ENCODE measurements at places on chromosomes 6 and 20.

- DNase-seq: no peak
Observed at GRCh38 chr20:35314816-35315631, 22.8 kb upstream of the FAM83C start.

- DNase-seq: no peak
Observed at GRCh38 chr20:36871640-36872570, 4.0 kb upstream of the TLDC2 start.

- DNase-seq: no peak
Observed at GRCh38 chr20:62487561-62488354, 12.0 kb upstream of the GATA5 start.

- no peak for DNase-seq
Observed at GRCh38 chr20:10134176-10134575, 84.5 kb upstream of the SNAP25 start.

- no peak for DNase-seq
Observed at GRCh38 chr20:21294755-21295154, 8.4 kb upstream of the XRN2 start.

DNA sequence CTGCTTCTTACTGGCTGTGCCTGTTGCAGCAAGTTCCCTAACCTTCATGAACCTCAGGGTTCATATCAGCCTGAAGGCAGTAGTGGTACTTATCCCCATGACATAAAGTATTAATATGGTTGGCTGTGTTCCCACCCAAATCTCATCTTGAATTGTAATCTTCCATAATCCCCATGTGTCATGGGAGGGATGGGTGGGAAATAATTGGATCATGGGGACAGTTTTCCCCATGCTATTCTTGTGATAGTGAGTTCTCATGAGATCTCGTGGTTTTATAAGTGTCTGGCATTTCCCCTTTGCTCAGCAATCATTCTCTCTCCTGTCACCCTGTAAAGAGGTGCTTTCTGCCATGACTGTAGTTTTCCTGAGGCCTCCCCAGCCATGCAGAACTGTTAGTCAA lies 61.8 kb downstream of the FAM229B start:
- DNase-seq: no peak

- DNase-seq: no peak
Observed at GRCh38 chr6:35496036-35496840, 641 bp downstream of the TEAD3 start.

GRCh38 chr6:98812220-98812619 lies 22.2 kb upstream of the POU3F2 start:
- DNase-seq: no peak

DNA sequence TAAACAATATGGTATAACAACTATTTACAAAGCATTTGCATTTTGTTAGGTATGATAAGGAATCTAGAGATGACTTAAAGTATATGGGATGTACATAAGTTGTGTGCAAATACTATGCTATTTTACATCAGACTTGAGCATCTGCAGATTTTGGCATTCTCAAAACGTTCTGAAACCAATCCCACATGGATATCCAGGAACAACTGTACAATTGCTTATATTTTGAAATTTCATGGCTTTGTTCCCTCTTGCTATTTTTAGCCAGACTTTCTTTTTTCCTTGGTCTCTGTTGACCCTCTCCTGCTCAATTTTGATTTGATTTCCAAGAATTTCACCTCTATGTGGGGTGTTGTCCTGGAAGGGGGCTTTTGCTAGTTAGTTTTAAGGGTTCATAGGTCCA lies 32.9 kb upstream of the UST start:
- DNase-seq: no peak

DNA sequence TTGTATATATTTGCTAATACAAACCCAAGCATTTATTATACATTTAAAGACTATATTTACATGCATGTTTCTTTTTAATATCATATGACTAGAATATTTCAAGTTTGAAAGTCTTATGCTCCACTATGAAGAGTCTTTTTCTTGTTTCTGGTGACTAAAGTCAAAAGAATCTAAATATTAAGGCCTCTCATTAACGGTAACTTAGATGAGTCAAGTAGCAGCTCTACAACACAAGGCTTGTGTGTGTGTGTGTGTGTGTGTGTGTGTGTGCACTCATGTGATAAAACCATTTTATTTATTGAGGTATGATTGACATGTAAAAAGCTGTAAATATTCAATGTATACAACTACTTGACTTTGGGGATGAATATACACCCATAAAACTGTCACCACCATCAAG lies 275.6 kb downstream of the TFAP2B start:
- no peak for DNase-seq

DNA sequence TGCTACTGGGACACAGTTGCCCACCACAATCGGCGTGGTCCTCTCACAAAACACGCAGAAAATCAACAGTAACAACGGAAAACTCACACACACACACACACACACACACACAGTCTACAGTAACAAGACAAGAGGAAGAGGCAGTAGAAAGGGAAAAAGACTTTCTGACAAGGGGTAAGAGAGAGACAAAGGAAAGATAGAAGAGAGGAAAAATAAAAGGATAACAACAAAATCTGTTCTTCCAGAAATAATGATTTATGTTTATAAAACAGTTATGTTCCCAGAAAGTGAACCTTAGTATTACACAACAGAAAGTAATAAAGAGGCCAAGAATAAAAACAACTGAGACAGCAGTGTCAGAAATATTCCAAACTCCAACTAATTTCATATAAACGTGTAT lies 2.9 kb downstream of the RANBP9 start:
- no peak for DNase-seq

GRCh38 chr6:139409026-139409425 lies 34.6 kb upstream of the CITED2 start:
- no peak for DNase-seq

- no peak for DNase-seq
Observed at GRCh38 chr6:89134723-89135122, 11.1 kb upstream of the PM20D2 start.

DNA sequence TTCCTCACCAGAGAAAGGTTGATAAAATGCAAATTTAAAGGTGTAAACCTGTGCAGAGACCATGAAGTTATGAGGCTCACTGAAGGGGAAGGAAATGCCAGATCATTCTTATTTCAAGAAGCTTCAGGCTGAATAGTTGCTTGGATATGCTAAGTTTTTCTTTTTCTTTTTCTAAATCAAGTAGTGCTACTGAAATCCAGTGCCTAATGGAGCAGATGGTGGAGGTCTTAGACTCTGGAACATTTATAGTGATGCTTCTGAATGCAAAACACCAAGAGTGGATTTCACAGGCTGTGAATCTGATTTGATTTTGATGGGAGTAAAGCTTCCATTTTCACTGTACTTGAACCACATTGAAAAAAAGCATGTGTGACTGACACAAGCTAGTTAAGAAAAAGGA lies 151.2 kb upstream of the BEND3 start:
- no peak for DNase-seq

GRCh38 chr20:44496976-44497375 lies 21.3 kb downstream of the TTPAL start:
- DNase-seq: no peak

DNA sequence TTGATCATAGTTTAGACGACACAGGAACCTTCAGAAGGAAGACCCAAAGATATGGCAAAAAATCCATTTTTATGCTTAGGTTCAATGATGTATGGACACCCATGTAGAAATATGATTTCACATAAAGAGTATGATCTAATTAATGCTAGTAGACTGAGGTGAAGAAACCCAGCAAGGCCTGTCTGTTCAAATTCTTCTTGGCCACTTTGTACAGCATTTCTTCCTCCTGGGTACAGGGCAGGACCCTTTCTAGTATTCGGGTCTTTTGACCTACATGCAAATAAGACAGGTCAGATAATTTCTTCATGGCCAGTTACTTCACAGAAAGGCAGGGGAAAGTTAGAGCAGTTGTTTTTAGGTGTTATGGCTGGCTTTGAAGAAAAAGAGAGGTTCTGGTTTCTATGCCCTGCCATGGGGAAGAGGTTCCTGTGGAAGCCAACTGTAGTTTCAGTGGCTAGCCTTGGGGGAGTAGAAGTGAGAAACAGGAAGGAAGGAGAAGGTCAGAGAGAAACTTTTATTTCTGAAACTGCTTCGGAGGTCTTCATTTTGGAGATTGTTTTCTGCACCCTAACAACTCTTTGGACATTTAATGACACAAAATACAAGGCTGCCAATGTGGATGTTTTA lies 208.3 kb downstream of the PTPRK start:
- no peak for DNase-seq

GRCh38 chr6:100504786-100505737 lies 40.3 kb upstream of the SIM1 start:
- DNase-seq: no peak

- DNase-seq: no peak
Observed at GRCh38 chr6:169119669-169120068, 134.0 kb downstream of the THBS2 start.

DNA sequence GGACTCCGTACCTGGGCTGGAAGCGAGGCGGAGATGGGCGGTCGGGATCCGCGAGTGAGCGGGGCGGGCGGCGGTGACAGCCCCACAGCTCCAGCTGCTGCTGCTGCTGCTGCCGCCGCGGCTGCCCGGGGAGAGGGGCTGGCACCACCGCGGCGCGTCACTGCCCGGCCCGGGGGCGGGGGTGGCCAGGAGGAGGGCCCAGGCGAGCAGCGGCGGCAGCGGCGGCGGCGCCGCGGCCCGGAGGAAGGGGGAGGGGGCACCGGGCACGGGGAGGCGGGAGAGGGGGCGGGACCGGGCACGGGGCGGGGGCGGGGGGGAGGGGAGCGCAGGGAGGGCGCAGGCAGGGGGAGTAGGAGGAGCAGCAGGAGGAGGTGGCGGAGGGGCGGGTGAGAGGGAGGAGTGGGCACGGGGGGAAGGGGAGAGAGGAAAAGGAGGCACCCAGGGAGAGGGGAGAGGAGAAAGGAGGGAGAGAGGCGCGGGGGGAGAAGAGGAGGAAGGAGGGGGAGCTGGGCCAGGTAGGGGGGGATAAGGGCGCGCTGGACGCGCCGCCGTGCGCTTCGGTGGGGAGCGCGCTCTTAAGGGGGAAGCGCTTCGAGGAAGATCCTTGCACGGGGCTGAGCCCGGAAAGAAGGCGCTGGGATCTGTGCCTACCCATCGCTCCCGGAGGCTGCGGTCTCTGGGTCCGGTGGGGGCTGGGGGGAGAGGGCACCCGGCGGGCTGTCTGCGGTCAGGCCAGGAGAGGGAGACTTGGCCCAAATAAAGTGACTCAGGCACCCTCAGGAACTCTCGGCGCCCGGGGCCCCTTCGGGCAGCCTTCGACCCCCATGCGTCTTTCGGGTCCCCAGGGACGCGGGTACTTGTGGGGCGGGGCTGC lies 101.5 kb downstream of the NOL4L start:
- peak; percentile 65 for DNase-seq
